ENCODE measurements at places on chromosomes 5 and 9.

- DNase-seq, result no peak
These were observed 38.9 kb upstream of the TLX3 start for GRCh38 chr5:171270136-171270535.

- DNase-seq, result no peak
These were observed 196.6 kb downstream of the PAPPA start for GRCh38 chr9:116350213-116350612.

DNA sequence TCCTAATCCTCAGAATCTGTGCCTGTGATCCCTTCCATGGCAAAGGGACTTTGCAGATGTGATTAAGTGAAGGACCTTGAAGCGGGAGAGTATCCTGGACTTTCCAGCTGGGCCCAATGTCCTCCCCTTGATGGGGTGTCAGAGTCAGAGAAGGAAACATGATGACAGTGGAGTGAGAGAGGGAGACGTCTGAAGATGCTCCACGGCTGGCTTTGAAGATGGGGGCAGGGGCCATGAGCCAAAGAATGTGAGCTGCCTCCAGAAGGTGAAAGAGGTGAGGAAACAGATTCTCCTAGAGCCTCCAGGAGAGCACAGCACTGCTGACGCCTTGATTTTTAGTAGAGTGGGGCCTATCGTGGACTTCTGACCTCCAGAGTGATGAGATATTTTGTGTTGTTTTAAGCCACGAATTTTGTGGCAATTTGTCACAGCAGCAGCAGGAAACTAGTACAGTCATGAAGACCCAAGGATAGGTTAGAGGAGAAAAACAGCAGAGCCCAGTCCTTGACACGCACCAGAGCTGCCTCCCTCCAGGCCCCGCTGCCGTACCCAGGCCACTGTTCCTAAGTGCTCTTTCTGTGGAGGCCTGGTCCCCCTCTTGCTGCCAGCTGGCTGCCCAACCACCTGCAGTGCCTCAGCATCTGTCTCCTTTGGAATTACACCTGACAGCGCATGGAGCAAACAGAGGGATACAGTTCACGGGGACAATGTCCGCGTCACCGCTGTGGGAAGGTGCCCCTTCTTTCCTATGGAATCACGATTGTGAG, 78.1 kb downstream of the MACROH2A1 start:
- DNase-seq, result no peak

DNA sequence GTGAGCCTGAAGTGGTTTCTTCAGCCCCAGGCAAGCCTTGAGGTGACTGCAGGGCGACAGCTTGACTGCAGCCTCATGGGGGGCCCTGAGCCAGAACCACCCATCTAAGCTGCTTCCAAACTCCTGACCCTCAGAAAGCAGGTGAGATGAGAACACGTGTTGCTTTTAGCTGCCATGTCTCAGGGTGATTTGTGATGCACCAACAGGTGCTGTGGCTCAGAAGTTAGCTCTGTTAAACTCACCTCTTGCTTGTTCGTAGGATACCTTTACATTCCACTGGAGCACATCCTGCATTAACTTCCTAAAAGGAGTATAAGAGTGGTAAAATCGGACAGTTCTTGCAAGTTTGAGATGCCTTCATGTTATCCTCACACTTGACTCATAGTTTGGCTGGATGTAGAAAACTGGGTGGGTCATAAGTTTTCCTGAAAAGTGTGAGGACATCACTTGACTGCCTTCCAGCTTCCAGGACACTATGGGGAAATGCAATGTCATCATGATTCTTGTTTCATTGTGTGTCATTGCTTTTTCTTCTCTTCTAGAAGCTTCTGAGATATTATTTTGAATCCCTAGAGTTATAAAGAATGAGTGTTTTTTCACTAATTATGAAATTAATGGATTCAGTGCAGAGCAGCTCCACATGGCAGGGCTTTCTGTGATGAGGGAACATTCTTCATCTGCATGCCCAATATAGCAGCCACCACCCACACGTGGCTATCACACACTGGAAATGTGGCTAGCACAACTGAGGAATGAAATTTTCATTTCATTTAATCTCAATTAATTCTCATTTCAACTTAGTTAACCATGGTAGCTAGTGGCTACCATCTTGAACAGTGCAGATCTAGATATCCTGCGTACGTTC, 92.3 kb downstream of the HSD17B3 start:
- no peak for DNase-seq

- DNase-seq, result no peak
These were observed 267.9 kb upstream of the PDE4D start for GRCh38 chr5:60161340-60161934.

DNA sequence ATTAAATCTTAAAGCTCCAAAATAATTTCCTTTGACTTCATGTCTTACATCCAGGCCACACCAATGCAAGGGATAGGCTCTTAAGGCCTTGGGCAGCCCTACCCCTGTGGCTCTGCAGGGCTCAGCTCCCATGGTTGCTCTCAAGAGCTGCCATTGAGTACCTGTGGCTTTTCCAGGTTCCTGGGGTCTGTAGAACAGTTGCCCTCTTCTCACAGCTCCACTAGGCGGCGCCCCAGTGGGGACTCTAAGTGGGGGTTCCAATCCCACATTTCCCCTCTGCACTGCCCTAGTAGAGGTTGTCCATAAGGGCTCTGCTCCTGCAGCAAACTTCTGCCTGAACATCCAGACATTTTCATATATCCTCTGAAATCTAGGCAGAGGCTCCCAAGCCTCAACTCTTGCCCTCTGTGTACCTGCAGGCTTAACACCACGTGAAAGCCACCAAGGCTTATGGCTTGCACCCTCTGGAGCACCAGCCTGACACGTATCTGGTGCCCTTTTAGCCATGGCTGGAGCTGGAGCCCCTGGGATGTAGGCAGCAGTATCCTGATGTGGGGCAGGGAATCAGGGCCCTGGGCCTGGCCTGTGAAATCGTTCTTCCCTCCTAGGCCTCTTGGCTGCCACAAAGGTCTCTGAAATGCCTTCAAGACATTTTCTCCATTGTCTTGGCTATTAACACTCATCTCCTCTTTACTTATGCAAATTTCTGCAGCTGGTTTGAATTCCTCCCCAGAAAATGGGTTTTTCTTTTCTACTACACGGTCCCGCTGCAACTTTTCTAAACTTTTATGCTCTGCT, 185.1 kb downstream of the SMARCA2 start:
- DNase-seq, result no peak

DNA sequence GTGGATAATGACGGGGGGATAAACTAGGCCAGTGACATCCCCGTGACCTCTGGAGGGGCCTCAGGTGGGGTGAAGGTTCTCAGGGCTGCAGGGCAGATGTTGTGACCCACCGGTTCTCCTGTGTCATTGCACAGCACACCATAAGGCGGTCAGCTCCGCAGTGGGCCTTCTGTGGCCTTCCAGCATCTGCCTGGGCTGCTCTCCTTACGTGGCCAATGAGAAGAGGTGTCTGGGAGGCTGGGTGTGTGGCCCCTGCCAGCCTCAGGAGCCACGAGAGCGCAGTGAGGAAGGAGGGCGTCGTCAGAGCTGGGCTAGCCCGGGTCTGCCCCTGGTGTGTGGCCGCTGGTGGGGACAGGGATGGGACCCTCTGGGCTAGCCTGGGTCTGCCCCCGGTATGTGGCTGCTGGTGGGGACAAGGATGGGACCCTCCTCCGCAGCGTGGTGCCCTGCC, 48.7 kb downstream of the COL5A1 start:
- DNase-seq, result no peak

- no peak for DNase-seq
These were observed 7.7 kb downstream of the P4HA2 start for GRCh38 chr5:132219981-132220380.

DNA sequence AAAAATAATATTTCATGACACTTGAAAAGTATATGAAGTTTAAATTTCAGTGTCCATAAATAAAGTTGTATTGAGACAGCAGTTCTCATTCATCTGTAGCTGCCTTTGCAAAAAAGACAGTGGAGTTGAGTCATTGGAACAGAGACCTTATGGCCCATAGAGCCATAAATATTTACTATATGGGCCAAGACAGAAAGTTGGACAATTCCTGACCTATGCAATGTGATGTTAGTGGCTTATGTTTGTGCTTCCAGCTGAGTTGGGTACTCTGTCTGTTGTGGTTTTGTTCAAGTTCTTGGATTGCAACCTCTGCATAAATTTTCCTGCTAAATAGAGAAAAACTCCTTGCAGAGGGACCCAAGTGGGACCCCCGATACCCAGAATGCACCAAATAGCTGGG, 69.8 kb downstream of the KCNIP1 start:
- DNase-seq, result no peak

DNA sequence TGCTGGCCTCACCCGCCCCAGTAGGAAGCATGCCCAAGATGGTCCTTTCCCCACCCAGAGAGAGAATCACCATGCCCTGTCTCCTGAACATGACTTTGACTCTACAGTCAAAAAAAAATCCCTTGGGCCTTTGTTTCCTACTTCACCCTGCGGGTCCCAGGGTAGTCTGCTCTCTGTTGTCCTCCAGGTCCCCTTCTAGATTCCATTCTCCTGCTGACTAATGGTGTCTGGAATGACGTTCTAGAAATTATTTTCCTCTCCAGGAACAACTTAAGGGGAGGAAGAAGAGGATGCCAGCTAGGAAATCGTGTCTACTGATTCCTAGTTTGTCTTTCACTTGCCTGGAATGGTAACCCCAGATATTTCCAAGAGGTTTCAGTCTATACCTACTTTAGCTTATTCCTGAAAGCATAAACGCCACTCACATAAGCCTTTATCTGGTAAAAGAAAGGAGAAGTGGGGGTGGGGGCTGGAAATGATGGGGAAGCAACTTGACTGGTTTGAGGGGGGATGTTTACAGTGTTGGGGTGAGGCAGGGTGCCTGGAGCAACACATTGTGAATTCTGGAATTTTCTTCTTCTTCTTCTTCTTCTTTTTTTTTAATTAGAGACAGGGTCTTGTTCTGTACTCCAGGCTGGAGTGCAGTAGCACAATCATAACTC, 93.9 kb downstream of the SNX18 start:
- no peak for DNase-seq

DNA sequence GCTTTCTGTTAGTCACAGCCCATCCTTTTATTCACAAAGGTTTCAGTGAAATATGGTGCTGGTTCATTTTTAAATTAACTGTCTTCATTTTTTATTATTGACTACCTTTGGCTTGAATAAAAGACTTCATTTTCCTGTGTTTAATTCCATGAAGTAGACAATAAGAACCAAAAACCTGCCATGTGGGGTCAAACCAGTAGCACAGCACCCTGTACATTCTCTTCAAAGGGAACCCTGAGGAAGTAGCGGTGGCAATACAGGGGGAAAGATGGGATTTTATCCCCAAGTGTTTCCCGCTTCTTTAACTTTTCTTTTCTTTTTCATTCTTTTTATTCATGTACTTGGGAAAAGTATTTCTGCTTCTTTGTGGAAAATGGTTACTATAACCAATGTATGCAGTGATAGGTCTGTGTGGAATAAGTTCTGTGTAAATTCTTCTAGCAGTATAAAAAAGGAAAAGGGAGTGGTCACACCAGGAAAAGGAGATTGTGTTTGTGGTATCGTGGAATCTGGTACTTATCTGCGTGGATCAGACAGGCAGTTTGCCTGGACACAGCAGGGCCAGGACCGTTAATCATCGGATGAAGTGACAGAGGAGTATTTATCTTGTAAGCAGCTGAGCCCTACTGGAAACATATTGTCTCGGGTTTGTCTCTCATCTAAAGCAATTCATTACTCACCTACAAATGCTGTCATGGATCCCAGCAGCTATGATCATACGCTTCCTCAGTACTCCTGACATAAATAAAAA, 94.2 kb downstream of the PPIC start:
- no peak for DNase-seq

- DNase-seq, result no peak
These were observed 86.7 kb upstream of the STARD4 start for GRCh38 chr5:111598996-111599395.

- DNase-seq, result no peak
These were observed 27.6 kb upstream of the NREP start for GRCh38 chr5:111784491-111785181.

DNA sequence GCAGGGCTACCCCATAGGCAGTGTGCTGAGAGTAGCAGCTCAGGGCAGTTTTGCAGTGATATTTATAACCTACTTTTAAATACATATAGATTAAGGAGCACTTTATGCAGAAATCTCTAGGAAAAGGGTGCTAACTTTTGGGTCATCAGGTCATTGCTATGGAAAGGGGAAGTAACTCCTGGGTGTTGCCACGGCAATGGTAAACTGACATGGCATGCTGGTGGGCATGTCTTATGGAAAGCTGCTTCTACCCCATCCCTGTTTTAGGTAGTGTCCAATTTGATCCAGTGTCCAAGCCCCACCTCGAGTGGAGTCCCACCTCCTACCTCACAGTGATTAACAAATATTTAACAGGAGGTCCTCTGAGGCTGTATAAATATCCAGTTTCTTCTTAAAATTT, 56.8 kb upstream of the XPA start:
- no peak for DNase-seq

- DNase-seq, result no peak
These were observed 276.1 kb downstream of the TAF11L14 start for GRCh38 chr5:17910318-17910717.

DNA sequence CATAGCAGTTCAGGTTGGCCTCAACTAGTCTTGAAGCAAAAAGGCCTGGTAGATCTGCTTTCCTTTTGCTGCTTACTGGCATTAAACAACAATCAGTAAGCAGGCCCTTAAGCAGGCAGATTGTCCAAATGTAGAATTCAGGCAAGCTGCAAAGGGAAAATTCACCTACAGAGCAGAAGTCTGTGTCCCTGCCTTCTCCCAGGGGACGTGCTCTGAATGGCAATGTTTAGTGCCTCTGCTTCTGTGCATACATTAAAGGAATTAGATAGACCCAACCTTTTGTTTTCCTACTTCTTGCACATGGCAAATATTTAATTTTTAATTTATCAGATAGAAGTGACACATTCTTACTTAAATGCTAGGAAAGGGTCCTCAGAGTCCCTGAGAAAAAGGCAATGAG, 328.8 kb upstream of the PIK3R1 start:
- DNase-seq, result no peak

DNA sequence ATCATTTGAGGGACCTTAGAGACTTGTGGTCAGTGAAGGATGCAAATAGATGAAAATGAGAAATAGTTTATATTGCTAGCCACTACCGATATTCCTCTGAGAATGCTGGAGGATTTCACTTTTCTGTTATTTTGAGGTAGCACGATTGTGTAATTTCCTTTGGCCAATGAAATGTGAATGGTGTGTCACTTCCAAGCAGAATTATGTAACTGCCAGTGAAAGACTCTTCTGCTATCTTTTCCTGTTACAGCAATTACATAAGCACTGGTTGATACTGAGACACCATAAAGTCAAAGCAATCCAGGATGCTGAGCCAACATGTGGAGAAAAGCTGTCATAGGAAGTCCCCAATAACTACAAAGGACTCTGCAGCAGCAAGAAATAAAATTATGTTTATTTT, 3.6 kb upstream of the PCDHA2 start:
- DNase-seq, result no peak

Measured in activated CD4-positive, alpha-beta T cell treated with anti-CD3 and anti-CD28 coated beads, Interleukin-2, amount 50 U/mL, for 4 hours (primary cell).